ENCODE measurements at places on chromosomes 3 and 15.
A peak's percentile ranks its signal among the peaks of the same experiment; 100 is the strongest.

DNA sequence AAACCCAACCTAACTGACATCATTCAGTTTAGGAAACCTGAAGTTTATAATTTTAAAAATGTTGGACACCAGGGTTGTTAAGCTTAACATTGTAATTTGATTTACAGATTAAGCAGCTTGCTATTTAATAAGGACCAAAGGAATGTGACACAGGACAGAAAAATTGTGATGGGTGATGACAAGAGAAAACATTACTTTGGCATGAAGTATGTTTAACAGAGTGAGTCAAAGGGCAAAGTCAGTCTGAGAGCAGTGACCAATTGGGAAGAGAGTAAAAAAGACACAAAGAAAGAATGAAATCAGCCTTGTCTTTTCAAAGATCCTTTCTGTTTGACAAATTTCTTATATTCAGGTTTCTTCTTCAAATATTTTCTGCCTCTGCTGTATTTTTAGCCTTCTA, 1301.6 kb downstream of the SI start:
- DNase-seq = no peak

GRCh38 chr3:105960381-105960780, 91.6 kb upstream of the CBLB start:
- no peak for DNase-seq

- no peak for DNase-seq
Observed at GRCh38 chr15:100729461-100729860, 127.1 kb downstream of the ASB7 start.

GRCh38 chr15:48392356-48392755, 61.1 kb downstream of the DUT start:
- no peak for DNase-seq

DNA sequence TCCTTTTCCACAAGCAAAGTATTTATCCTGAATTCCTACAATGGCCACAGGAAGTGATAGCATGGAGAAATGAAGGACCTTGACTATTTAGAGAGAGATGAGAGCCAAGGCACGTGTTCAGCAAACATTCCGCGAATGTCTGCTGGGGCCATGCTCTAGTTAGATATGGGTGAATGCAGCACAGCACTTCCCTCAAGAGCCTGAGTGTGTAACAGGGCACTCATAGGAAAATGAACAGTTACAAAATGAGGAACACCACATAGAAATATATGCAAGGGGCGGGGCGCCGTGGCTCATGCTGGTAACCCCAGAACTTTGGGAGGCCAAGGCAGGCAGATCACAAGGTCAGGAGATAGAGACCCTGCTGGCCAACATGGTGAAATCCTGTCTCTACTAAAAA, 406.9 kb downstream of the NR2F2 start:
- no peak for DNase-seq

GRCh38 chr3:78791753-78792152, 976.0 kb downstream of the ROBO1 start:
- DNase-seq = no peak

GRCh38 chr15:88989578-88989977, 76.4 kb upstream of the MFGE8 start:
- DNase-seq = no peak

- no peak for DNase-seq
Observed at GRCh38 chr15:94523873-94524272, 292.5 kb downstream of the MCTP2 start.

DNA sequence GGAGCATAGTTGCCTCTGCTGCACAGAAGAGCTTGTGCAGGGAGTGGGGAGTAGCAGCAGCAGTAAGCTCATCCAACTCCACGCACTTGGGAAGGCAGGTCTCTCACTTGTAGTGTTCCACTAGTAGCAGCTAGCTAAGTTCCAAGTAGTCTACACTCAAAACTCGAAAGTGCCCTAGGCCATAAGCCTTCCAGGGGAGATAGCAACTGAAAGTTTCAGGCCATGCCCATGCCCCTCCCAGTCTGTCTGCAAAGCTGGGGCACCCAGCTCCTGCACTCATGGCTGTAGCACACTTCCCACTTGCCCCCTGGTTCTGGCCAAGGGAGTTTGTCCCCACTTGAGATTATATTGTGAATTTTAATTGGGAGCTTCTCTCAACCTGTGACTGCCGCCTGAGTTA, 57.5 kb downstream of the MFSD1 start:
- no peak for DNase-seq

DNA sequence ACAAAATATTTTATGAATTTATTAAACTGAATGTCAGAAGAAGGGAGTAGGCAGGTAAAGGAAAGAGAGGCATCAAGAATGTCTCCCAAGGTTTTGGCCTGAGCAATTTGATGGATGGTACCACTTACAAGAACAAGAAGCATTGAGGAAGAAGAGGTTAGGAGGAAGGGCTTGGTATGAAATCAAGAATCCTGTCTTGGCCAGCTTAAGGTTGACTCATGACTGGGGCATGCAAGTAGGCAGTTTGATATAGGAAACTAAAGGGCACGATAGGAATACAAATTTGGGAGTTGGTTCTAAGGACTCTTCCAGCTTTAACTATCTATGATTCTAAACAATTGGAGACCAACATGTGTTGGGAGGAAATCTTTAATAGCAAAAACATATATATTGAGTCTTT, 79.1 kb downstream of the NTRK3 start:
- no peak for DNase-seq

DNA sequence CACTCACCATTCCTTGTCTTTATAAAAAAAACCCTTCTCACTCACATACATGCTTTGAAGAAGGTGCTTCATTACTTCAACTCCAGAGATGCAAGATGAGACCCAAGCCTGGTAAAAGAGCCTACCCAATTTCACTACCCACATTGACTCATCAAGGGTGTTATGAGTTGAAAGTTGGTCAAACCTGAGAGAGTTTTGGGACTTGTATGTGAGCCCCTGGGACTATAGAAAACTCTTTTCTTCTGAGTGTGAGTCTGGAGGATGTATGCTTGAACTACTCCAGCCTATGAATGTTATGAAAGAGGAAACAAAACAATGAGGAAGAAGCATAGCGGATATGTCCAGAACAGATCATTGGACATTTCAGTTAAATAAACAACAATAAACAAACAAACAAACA, 106.5 kb upstream of the SATB1 start:
- no peak for DNase-seq

GRCh38 chr3:126081618-126082361, 2.1 kb downstream of the SLC41A3 start:
- DNase-seq = peak; percentile 14

DNA sequence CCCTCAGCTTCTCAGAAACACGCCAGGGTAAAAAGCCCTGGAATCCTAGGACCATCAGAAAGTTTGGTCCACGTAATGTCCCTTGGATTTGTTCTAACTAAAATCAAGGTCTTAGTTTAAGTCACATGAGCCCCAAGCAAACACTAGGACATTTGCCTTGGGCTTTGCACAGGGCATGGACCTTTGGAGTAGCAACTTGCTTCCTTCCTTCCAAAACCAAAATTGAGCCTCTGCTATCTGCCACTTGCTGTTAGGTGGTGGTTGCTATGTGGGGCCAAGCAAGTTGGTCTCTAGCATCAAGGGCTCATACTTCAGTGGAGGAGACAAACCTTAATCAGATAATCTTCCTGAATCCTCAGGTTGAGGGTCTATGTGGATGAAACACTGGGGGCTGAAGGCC, 4.0 kb upstream of the DAG1 start:
- DNase-seq = no peak

DNA sequence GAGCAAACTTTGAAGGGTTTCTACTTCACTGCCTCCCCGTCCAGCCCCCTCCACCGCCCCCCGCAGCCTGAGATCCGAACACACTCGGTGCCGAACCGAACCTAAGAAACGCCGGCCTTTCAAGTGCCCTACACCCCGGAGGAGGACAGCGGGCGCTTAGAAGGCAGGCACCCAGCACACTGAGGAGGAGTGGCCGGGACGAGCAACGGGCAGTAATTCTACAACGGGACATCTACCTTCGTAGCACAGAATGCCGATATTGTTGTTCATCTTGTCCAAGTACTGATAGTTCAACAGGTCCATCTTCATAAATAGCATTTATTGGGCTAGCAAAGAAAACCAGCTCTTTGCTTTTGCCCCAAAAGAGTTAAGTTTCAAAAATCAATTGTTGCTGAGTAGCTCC, 513 bp downstream of the VGLL4 start:
- DNase-seq = peak; percentile 40

DNA sequence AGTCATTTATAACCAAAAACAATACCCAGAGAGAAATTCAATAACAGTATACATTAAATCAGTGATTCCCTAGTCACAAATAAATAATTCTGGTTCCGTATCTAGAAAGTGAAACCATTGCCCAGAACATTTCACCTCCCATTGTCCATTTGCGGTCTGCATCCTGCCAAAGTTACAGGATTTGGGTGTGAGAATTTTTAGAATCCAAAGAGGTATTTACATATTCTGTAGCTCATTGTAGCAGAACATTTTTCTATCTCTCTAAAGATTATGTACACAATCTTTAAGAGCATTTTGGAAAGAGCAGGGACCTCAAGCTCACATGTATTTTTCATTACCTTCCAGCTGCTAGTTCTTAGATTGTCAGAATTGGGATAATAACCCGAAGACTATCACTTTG, 261.6 kb downstream of the CHL1 start:
- DNase-seq = no peak

DNA sequence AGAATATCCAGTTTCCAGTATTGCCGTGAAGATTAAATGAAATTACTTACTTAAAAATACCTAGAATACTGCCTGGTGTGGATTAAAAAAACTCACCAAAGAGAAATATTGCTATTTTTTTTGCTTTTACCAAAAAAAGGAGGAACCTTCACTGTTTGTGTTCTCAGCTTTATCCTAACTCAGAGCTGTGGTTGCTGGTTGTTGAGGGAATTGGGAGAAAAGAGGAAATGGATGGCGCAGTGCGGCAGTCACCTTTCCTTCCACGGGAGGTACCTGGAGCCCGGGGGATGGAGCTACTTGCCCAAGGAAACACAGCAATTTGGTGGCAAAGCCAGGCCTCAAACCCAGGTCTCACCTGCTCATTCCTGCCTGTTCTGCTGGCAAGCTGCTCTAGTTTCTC, 270.3 kb downstream of the RPLP1 start:
- no peak for DNase-seq

GRCh38 chr15:74382004-74382816, 14.8 kb upstream of the CYP11A1 start:
- DNase-seq = peak; percentile 94

DNA sequence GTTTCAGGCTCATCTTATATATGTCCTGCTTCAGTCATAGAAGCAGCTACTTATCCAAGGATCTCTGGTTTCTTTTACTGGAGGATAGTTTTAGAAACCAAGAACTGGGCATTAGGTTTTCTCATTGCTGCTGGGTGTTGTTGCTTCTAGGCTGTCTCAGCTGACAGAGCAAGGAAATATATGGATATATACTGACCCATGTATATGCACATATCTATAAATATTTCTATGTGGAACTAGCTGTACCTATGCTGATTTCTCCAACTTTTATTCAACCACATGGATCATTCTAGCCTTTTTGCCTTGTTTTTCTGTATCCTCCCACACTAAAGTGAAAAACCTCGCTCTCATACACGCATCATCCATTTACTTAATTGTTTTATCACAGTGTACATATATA, 64.2 kb downstream of the TP63 start:
- DNase-seq = no peak

DNA sequence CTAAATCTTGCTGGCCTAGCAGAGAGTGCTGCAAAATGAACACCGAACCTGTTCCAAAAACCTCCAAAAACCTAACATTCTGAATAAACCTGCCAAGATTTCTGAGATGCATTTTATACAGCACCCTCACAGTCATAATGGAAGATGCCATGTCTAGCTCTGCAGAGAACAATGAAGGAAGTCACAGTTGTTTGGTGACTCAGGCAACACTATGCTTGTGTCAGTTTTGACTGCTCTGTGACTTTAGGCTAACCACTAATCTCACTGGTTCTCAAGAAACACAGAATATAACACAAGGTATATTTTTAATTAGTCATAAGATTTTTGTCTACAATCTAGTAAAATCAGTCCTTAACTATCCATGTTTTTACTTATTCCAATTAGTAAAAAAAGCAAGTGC, 606.6 kb downstream of the TBL1XR1 start:
- no peak for DNase-seq

DNA sequence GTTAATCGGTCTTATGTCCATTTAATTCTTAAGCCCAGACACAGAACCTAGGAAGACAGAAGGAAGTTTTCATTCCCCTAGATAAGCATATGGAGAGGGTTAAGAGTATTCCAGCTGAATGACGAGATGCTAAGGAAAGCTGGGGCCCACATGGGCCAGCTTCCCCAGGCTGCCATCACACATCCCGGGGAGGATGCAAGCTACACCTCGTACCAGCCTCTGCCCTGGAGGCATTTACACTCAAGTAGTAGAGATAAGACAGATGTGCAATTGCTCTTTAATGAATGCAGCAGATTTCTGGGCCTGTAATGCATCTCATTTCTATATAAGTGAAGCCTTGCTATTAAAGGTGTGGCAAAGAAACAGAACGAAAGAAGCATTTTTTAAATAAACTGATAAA, 144.5 kb downstream of the MEX3B start:
- DNase-seq = no peak

DNA sequence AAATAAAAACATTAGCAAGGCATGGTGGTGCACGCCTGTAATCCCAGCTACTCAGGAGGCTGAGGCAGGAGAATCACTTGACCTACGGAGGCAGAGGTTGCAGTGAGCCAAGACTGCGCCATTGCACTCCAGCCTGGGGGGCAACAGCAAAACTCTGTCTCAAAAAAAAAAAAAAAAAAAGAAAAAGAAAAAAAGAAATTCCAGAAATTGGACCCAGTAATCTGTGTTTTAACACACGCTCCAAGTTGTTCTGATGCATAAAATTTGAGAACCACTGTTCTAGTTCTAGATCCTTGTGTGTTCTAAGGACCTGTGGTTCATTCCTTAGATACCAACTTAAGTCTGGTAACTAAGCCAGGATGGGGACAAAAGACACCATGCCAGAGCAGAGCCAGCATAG, 2.6 kb downstream of the PARP6 start:
- DNase-seq = no peak

GRCh38 chr15:78205337-78205736, 29.0 kb downstream of the ACSBG1 start:
- no peak for DNase-seq

DNA sequence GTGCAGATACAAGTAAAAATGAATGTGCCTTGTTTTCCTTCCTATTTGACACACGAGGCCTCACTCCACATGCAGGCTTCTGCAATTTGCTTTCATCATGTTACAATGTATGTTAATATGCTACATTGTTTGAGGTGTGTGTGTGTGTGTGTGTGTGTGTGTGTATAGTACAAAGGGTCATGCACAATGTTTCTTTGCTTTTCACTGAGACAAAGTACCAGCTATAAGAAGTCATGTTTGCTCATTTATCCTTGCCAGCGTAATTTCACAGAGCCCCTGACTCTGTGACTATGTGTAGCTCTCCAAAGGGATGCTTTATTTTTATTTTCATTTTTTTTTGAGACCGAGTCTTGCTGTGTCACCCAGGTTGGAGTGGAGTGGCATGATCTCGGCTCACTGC, 38.0 kb upstream of the NEDD4 start:
- no peak for DNase-seq

- no peak for DNase-seq
Observed at GRCh38 chr3:59979542-59979941, 929.7 kb upstream of the CFAP20DC start.

GRCh38 chr3:171878461-171879225, 35.5 kb downstream of the TMEM212 start:
- peak; percentile 40 for DNase-seq

GRCh38 chr3:77102951-77103769, 63.3 kb downstream of the ROBO2 start:
- DNase-seq = peak; percentile 28

GRCh38 chr3:160980740-160981139, 124.4 kb downstream of the B3GALNT1 start:
- DNase-seq = no peak

GRCh38 chr3:65886391-65886790, 152.3 kb downstream of the MAGI1 start:
- no peak for DNase-seq

- peak; percentile 26 for DNase-seq
Observed at GRCh38 chr3:149199474-149199873, 22.2 kb downstream of the CP start.
